ENCODE measurements at places on chromosomes 3 and 15.

DNA sequence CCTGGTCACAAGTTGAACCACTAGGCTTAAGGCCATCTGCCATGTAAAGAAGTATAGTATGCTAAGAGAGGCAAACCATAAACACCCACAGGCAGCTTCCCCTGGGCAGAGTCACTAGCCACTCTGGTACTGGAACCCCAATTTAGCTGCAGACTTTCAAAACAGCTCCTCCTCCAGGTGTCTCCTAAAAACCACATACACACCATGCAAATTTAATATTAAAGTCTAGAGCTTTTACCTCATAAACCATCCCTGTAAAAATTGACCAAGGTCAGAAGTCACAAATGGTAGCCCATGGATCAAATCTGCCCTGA lies 99.1 kb upstream of the STT3B start:
- no peak for DNase-seq

DNA sequence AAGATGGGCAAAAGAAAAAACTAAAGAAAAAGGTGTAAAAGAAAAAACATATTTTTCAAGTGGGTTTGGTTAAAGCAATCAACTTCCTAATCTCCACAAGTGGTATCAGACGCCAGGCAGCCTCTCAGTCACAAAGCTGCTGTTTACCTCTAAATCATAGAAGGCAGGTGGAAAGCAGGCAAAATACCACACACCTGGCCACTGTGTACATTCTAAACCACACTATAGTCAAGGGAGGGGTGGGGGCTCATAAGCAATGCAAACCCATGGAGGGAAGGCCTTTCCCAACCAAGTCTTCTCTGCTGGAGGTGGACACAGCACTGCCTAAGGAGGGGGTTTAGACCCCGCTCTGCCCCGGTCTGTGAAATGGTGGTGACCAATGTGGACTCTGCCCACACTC lies 50.4 kb downstream of the MCF2L2 start:
- DNase-seq, result no peak

GRCh38 chr3:22241110-22241509 lies 490.1 kb upstream of the ZNF385D start:
- no peak for DNase-seq

- DNase-seq, result no peak
These were observed 10.8 kb downstream of the ESYT3 start for GRCh38 chr3:138445236-138445635.

All from activated effector memory CD4-positive, alpha-beta T cell treated with Interleukin-2 at 50 U/mL for 16 hours (primary cell).